ENCODE measurements at places on chromosomes 7 and 10.

GRCh38 chr10:101867931-101868330 is 24.3 kb upstream of the KCNIP2 start:
- DNase-seq = no peak

DNA sequence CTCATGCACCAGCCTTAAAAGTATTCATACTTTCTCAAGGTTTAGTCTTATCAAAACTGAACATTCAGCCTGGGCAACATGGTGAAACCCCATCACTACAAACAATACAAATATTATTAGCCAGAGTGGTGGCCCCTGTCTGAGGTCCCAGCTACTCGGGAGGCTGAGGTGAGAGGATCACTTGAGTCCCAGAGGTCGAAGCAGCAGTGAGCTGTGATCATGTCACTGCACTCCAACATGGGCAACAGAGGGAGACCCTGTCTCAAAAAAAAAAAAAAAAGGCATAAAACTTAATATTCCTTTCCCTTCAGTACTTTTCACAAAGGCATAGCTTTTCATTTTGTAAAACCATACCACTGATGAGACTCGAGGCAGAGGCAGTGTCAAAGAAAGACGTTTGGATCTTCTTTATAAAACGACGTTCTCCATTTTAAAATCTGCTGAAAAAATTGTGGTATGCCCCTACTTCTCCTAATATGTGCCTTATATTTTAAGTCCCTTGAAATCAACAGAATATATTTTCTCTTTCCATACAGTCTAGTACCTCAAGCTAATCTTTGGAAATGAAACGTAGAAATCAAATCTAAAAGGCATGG is 1.9 kb downstream of the NSUN6 start:
- DNase-seq = no peak

DNA sequence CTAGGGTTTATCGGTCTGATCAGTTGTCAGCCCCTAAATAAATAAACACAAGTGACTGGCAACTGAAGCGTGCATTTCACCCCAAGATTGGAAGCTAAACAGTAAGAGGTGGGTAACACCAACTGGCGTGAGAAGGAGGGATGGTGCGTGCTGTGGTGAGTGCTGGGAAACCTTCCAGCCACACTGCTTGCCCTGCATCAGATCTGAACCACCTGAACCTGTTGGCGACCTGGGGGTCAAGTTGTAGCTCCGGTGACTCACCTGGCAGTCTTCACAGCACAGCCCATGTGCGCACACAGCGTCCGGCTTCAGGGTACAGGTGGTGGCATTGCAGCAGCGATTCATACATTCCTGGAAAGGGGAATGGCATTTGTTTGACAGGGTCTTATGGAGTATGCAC is 170.1 kb downstream of the FANK1 start:
- DNase-seq = no peak

DNA sequence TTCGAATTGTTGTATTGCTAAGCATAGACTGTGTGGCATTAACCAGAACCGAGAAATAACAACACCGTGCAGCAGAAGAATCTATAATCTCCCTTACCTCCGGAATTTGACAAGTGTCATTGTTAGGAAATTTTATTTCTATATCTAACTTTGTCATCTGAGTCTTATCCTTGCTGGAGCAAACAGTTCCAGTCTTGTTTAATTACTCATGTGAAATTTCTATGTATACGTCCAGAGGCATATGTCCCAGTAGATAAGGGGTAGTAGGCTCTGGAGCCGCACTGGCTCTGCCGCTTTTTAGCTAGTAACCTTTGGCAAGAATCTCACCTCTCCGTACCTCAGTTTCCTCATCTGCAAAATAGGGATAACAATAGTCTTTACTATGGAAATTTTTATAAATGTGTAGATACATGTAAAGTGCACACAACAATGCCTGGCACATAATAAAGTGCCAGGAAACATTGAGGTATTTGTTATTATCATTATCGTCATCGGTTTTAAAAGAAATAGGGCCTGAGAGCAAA is 228.6 kb downstream of the VTI1A start:
- DNase-seq = no peak

- DNase-seq = no peak
These were observed 10.7 kb upstream of the PPP3CB start for GRCh38 chr10:73506491-73506890.

- DNase-seq = no peak
These were observed 238.4 kb downstream of the DIP2C start for GRCh38 chr10:451021-451471.

DNA sequence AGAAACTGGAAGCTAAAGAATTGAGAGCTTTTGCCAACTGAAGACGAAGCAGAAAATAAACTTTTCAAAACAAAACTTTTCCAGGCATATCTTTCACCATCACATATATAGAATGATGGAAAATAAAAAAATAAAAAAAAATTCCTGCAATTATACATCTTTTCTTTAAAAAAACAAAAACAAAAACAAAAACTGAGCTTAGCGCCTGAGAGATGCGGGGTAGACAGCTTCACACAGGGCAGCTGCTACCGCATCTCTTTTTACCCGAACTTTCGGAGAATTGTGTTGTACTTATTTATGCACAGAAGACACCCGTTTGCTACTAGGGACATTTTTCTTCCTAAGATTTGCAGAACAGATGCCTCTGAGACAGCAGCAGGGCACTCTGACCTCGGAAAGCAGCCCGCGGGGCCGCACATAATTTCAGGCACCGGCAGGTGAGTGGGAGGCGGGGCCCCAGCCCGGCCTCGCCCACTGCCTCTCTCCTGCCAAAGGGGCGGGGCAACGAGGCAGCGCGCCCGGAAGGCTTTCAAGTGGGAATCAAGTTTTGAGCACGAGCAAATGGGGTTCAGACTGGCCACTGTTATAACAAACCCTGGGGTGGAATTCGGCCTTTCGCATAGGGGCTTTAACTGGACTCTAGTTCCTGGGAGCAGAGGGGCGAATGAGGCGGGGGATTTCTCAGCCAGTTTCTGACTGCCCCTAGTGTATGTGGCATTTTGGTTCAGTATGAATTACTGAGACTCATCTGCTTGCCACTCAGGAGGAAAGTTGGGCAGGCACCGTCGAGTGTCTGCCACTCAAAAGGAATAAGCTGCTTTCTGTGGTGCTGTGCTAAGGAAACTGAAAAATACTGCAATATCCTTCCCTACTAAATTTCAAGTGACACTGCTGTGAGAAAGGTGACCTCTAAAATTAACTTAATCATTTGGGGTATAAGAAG is 18.5 kb upstream of the FAM133B start:
- DNase-seq = no peak

DNA sequence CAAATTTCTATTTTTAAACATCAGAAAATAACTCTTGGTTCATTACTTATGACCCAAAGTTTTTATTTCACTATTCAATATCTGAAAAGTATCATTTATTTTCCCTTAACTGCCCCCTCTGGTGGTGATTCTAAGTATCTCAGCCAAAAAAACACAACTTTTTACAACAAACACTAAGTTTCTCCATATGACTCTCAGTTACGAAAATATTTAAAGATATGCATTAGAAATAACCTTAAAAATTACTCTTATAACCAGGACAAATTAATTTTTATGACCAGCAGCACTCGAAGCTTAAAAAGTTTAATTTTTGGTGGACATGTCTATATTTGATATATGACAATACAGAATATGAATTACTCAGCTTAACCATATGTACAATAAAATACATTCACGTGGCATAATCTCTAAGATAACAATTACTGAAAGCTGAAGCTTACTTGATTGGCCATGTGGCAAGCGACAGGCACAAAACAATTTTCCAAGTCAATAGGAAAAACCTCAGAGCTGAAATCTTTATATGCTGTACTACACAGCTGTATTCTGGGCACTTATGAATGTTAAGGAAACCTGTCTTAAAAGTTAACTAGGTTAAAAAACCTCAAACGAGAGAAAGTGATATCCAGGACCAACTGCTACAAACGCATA is 2.3 kb downstream of the HNRNPA2B1 start:
- no peak for DNase-seq

Measured in NCI-H526 treated with DMSO at 0.1 percent for 48 hours (cell line).